NAMALWA (cell line): ENCODE measurements at places on chromosomes 5 and 9.

DNA sequence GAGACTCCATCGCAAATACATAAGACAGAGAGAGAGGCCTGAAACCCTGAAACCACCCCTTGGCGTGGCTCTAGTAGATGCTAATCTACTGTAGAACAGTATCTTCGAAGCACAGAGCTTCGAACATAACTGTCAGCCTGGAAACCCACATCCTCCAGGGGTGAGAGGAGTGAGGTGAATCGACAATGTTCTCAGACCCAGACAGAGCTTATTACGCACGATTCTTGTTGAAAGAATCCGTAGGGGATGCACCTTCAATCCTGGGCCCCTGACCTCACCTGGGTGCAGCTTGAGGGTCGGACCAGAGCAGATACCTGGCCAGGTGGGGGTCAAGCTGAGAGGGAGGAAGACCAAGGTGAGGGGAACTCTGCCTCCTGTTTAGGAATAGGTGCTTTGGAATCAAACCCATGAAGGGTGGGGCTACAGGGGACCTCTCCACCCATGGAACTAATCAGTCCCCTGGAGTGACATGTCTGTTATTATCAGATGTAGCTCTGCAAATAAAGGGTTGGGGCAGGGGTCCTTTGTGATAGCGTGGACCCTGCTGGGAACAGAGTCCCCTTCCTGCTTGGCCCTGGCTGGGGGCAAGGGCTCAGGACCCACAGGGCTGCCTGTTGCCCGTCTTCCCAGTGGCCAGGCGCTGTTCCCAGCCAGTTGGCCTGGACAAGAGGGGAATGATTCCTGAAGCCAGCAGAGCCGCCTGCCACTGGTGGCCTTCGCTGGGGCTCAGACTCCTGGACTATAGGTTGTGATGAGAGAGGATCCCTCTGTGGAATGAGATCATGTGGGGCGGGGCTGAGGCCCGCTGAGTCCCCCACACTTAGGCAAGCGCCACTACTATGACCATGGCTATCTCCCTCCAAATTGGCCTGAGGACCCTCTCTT is 41.2 kb downstream of the DBH start:
- DNase-seq: no peak

- peak; percentile 34 for DNase-seq
These were observed 10.7 kb upstream of the STK32A start for GRCh38 chr5:147223948-147224791.

- no peak for DNase-seq
These were observed 6.5 kb upstream of the PLIN2 start for GRCh38 chr9:19133549-19134345.

DNA sequence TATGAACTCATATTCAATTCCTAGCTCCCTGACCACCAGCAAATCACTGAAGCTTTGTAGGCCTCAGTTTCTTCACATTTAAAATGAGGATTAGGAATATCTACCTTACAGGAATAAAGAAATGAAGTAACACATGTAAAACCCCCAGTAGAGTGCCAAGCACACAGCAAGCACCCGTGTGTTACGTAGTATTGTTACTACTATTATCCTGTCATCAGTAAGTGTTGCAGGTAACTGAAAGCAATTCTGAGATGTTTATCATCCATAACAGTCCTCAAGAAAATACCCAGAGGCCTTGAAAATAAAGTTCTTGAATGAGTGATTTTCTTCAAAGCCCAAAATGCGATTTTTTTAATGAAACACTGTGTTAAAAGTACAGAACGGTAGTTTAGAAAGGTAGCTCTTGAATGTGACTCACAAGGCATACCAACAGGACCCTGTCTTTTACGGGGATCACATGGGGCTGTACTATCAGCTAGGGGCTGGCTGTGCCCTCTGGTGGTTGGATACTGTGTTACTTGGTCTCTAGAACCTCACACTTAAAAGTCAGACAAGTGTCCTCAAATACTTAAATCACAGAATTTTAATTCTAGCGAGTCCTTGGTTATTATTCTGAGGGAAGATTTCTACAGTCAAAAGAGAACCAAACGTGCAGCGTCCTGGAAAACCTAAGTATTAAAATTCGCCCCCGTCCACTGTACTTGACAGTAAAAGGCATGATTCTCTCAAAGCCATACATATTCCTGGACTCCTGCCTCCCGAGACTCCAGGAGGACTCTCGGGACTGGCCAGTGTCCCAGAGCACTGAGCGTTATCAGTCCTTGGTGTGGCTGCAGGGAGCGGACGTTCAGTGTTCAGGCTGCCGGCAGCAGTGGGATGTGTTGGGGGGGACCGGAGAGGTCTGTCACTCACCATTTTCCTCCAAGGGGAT is 725 bp downstream of the NDUFB6 start:
- peak; percentile 93 for DNase-seq

GRCh38 chr9:125700791-125701190 is 6.2 kb downstream of the MAPKAP1 start:
- DNase-seq: no peak

- no peak for DNase-seq
These were observed 5.5 kb upstream of the SHB start for GRCh38 chr9:38074441-38074961.

DNA sequence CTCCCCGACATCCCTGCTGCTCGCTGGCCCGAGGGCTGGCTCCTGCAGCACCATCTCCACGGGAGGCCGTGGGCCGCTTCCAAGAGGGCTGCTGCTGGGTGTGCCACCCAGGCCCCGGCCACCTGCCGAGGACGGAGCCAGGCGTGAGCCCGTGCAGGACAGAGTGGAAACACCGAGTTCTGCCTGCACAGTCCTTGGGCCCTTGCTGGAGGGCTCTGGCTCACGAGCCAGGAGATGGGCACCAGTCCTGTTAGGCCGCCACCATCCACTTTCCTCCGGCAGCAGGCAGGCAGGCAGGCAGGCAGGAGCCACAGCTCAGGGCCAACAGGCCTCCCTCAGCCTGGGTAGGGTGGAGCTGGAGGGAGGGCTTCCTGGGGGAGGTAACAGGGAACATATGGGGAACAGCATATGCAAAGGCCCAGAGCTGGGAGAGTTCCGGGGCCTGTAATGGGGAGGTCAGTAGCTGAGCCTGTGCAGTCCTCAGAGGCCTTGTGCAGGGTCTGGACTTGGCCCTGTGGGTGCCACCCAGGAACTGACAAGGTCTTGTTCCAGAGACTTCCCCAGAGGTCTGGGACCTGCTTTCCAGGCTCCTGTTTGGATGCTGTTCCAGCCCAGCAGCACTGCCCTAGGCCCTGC is 31.9 kb downstream of the RXRA start:
- DNase-seq: no peak

GRCh38 chr5:23269981-23270380 is 237.4 kb upstream of the PRDM9 start:
- DNase-seq: no peak

DNA sequence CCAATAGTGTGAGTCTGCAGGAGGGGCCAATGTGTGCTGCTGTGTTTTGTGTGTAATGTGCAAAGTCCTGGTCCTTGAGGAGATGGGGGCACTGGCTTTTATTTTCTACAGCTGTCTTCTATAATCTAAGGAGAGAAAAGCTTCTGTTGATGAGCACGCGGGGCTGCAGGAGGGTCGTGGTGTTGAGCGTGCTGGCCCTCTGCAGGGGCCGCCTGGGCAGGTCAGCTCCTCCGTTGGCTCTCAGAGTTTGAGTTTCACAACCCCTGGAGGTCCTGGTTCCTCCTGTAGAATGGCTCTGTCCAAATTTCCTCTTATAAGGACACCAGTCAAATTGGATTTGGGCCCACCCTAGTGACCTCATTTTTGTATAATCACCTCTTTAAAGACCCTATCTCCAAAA is 12.6 kb downstream of the OR2V1 start:
- no peak for DNase-seq

GRCh38 chr5:86644843-86645242 is 27.1 kb downstream of the COX7C start:
- DNase-seq: no peak

DNA sequence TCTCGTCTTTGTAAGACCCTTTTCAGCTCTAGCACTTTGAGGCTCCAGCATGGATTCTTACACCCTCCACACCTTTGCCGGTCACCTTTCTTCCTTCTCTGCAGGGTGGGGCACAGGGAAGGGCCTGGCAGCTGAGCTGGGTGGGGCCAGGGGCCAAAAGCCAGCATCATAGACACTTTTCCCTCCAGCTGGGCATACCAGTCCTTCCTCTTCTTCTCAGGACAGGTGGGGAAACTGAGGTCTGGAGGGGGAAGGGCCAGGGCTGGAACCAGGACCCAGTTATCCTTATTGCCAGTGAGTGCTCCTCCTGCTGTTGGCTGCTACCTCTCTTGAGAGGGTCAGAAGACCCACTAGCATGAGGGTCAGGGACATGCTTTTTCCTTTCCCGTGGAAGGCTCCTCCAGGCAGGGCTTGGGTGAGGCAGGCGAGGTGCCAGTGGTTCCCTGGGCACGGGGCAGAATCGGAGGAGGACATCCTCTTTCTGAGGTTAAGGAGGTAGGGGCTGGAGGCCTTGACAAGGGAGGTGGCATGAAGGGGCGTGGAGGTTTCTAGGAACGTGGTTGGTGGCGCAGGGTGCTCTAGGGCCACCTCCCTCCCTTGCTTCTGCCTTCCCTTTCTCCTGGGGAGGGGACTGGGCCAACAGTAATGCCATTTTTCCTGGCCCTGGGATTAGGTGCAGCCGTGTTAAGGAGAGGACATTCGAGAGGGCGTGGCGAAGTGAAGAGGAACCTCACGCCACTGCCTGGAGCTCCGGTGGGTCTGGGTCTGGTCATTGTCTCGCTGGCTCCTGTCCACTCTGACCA is at the start of gene NDST1:
NDST1 (plus strand) TSS at position 658 of the 803 bp plus-strand sequence. CDS start 13,124 bp downstream, outside the sequence.
- no peak for DNase-seq

DNA sequence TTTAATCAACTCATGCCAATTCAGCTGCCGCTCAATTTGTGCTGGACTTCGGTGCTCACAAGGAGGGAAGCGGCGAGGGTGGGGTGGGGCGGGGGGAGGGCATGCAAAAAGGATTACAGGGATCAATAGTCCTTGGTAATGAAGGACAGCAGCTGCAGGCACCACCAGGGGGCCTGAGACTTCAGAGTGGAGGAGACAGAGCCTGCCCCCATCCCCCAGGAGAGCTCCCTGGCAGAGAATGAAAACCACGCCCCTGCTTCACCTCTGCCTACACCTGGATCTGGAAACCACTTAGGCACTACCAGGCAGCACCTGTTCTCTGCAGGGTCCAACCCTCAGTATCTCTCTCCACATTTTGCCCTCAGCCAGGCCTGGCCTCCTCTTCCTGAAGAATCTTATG is 155.6 kb downstream of the TRIM32 start:
- DNase-seq: no peak

- no peak for DNase-seq
These were observed 236.2 kb downstream of the NNT start for GRCh38 chr5:43839218-43839617.

DNA sequence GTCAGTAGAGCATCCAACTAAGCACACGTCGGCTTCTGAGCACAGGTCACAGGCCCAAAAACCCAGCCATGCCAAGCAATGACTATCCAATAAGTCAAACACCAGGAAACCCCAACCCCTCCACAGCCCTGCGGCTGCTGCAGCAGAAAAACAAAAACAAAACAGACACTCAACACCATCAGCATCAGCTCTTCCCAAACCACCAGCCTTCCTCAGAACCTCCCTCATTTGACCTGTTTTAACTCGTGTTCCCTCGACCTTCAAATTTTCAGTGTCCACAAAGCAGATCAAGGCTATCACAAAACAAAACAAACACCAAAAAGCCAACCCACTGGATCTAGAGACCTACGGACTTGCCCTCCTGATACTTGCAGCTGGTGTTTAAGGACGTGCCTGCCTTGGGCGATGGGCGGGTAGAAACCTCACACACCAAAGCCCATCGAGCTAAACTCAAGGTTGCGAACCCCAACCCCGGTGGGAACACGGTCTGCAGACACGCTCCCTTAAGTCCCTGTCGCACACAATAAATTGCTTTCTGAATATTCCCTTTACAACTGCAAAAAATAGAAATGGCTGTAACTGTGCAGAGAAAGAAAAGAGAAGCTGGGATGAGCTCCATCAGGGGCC is 247.1 kb upstream of the ANKRD55 start:
- peak; percentile 51 for DNase-seq

- no peak for DNase-seq
These were observed 175.0 kb downstream of the AUH start for GRCh38 chr9:91186632-91187108.

DNA sequence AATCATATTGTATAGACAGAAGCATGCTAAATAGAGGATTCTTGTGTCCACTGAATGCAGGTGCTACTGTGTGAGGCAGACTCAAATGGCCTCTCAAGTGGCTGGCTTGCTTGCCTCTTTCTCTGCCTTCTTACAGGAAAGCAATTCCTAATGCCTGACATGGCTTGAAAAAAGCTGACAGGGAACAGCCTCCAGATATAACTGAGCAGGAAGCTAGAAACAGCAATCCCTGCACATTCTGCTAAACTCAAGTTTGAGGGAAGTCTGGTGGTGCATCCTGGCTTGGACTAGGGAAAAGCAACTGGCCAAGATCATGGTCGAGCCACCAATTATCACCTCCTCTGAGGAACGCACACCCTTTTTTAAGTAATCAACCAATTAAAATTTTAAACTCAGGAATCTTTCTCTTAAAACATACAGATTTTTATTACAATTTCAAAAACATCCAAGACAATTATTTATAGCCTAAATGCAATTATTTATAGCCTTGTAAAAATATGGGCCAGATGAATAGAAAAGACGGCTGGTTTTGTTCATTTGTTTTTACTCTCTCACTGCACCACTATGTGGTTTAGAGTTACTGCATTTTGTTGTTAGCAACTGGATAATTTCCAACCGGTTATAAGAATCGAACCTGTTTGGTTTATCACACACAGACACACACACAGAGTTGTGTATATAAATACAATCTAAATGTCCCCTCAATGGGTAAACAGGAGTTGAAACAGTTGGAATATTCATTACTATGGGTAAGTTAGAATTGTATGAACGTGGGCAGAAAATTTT is 290.9 kb upstream of the ANKRD55 start:
- no peak for DNase-seq

DNA sequence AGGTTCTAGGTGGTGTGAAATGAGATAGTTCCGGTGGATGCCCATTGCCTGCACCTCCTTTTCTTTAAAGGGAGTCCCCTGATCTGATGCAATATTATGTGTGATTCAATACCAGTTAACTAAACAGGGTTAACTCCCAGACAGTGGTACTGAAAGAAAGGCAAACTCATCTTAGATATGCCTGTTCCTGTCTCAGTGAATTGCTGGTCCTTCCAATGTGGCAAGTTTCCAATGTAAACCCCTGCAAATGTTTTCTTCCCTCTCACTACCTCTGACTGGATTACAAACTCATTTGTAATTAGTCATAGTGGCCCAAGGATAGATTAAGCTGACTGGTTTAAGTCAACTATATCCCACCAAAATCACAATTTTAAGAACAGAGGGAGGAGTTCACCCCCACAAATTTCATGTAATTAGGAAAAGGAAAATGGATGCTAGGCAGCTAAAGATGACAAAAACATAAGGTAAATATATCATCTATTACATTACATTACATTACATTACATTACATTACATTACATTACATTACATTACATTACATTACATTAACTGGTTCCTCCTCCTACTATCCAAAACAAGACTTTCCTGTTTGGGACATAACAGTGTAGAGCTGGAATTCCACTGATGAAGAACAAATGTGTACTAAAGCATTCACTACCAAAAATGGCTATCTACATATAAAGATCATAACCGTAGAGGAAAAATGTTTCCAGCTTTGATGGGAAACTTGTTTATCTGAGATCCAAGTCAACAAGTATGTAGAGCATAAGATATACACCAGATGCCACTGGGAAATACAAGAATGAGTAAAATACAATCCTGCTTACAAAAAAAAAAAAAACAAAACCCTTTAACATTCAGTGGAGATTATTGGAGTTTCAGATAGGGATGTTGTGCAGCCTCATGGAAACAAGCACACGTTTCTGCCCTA is 121.5 kb upstream of the SNX2 start:
- no peak for DNase-seq

GRCh38 chr9:123769719-123770118 is 160.2 kb downstream of the DENND1A start:
- DNase-seq: no peak
